ENCODE measurements at places on chromosomes 11 and 22. TPM values are rescaled to one million over a fixed set of nuclear protein-coding genes. Genes with fewer than 3 reads are reported as not detected.

The IFTAP gene
- 11.9 TPM for total RNA-seq

The FJX1 gene
- 17.1 TPM for total RNA-seq

The SERHL2 gene
- 2.6 TPM for total RNA-seq

GRCh38 chr11:46210133-46210636 lies 67.3 kb upstream of the CREB3L1 start:
- H3K36me3 ChIP-seq, result no peaks in the 10 kb centered on the region
- H3K27me3 ChIP-seq, result no peaks in the 10 kb centered on the region
- no peak overlapping the region for H3K27ac ChIP-seq
- DNase-seq, result no peak

DNA sequence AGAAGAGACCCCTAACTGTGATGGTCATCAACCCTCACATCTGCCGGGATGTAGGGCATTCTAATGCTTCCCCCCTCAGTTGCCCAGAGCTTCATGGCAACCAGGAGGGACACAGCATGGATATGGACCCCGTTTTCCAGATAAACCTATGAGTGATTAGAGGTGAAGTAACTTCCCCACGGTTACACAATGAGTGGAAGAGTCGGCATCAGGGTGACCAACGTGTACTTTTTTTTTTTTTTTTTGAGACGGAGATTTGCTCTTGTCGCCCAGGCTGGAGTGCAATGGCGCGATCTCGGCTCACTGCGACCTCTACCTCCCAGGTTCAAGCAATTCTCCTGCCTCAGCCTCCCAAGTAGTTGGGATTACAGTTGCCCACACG lies 25.0 kb downstream of the TXN2 start:
- H3K27me3 ChIP-seq, result no peaks in the 10 kb centered on the region
- H3K27ac ChIP-seq, result peak overlapping the region; percentile 91
- peaks cover 60% of the 10 kb centered on the region for H3K4me1 ChIP-seq
- no peaks in the 10 kb centered on the region for H3K36me3 ChIP-seq
- H3K4me3 ChIP-seq, result no peak overlapping the region

- no peaks in the 10 kb centered on the region for H3K36me3 ChIP-seq
- H3K4me3 ChIP-seq, result no peak overlapping the region
- no peaks in the 10 kb centered on the region for H3K27me3 ChIP-seq
Measured at GRCh38 chr11:17457396-17458173, 19.1 kb downstream of the ABCC8 start.

DNA sequence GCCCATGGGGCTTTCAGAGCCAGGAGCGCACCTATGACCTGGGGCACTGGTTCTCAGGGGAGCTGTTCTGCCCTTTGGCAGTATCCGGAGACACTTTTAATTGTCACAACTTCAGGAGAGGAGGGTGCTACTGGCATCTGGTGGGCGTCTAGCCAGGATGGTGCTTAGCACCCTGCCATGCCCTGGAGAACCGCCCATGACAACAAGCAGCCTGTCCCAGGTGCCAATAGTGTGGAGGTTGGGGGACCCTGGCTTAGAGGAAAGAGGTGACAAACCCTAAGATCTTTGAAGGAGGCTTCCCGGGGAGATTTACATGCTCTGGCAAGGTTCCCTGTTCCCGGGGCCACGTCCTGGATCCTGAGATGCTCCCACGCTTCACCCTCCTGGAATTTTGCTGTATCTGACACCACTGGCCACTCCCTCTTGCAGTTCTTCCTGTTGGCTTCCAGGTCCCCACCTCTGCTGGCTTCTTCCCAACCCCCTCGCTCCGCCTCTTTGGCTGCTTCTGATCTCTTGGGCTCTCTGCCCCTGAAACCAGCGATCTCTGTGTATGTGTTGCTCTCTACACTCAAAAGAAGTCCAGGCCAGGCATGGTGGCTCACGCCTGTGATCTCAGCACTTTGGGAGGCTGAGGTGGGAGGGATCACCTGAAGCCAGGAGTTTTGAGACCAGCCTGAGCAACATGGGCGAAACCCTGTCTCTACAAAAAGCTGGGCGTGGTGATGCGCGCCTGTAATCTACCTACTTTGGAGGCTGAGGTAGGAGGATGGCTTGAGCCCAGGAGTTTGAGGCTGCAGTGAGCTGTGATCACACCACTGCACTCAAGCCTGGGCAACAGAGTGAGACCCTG lies 31.1 kb downstream of the FADS3 start:
- H3K36me3 ChIP-seq, result no peaks in the 10 kb centered on the region
- H3K4me3 ChIP-seq, result no peak overlapping the region
- H3K27ac ChIP-seq, result no peak overlapping the region
- DNase-seq, result peak; percentile 83
- peaks cover 7% of the 10 kb centered on the region for H3K4me1 ChIP-seq

DNA sequence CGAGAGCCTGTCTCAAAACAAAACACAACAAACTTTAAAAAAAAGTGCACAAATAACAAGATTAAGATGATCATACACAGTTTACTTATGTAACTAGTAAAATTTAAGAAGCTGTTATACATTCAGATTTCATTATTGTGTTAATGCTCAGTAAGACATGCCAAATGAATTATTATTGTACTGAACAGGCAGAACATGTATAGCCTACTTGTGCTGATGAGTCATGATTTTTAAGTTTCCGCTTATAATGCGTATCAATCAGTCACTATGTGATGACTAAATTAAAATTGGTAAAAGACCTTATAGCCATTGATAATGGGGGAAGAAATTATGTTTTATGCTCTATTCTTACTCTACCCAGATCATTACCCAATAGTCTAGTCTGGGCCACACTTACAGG lies 20.5 kb upstream of the EXPH5 start:
- no peaks in the 10 kb centered on the region for H3K4me1 ChIP-seq
- H3K27me3 ChIP-seq, result no peaks in the 10 kb centered on the region
- DNase-seq, result no peak
- no peak overlapping the region for H3K27ac ChIP-seq

DNA sequence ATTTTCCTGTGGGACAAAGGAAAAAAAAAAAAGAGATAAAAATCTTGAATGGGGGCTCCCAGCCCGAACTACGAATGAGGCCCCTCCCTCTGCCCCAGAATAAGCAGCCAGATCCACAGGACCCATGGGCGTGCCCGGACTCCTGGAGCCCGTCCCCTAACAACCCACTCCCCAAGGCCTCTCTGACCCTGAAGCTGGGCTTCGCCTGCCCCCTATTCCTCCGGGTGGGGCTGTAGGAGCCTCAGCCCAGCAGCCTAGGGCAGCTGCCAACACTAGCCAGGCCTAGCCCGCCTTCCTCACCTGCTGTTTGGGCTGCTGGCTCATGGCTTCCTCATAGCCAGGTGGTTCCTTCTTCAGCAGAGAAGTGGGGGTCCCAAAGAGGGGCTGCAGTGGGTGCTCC lies 46.6 kb downstream of the SGSM3 start:
- DNase-seq, result no peak
- H3K27me3 ChIP-seq, result no peaks in the 10 kb centered on the region
- H3K4me1 ChIP-seq, result no peaks in the 10 kb centered on the region

Data from body of pancreas (tissue), 4 donors.